Articular chondrocyte of knee joint (primary cell): ENCODE measurements at places on chromosomes 2 and 18. TPM values are rescaled to one million over a fixed set of nuclear protein-coding genes. Genes with fewer than 3 reads are reported as not detected.

Gene DPYSL5
- not detected in 2 replicates for total RNA-seq

Gene RAX
- not detected in 2 replicates for total RNA-seq

Gene CWC22
- total RNA-seq, result 35.7 and 45.7 TPM in 2 replicates

Gene GLS
- total RNA-seq, result 513 and 659 TPM in 2 replicates

Gene PSMD14
- total RNA-seq, result 72.3 and 73.2 TPM in 2 replicates

Gene MRPL44
- total RNA-seq, result 40.1 and 44.9 TPM in 2 replicates

Gene GCKR
- total RNA-seq, result 0.43 and 0.78 TPM in 2 replicates

Gene PAX3
- total RNA-seq, result 0.11 TPM in 1 of 2 replicates, not detected in the other

Gene MPHOSPH10
- total RNA-seq, result 20.5 and 20.9 TPM in 2 replicates

Gene SERPINB11
- not detected in 2 replicates for total RNA-seq

Gene POTEE
- total RNA-seq, result not detected in 2 replicates

Gene TCF23
- under 0.01 TPM in 2 replicates for total RNA-seq

Gene IL1RL1
- total RNA-seq, result 0.39 and 0.65 TPM in 2 replicates

Gene GALNT5
- total RNA-seq, result 59.5 and 82.7 TPM in 2 replicates

Gene COL6A3
- total RNA-seq, result 1,743 and 2,116 TPM in 2 replicates

Gene FAM124B
- total RNA-seq, result 0.13 and 0.22 TPM in 2 replicates

Gene CCDC178
- total RNA-seq, result not detected in 2 replicates

Gene PRSS56
- total RNA-seq, result not detected in 2 replicates

Gene FKBP1B
- total RNA-seq, result 3.5 and 4.1 TPM in 2 replicates

Gene LMAN2L
- total RNA-seq, result 16.9 and 17.1 TPM in 2 replicates

Gene CNDP1
- 0.11 and 0.26 TPM in 2 replicates for total RNA-seq

Gene TMEM247
- not detected in 2 replicates for total RNA-seq

Gene CYP27A1
- 54.0 and 59.7 TPM in 2 replicates for total RNA-seq

Gene VAMP8
- total RNA-seq, result 9.9 and 12.4 TPM in 2 replicates

Gene LRATD1
- under 0.01 and 0.76 TPM in 2 replicates for total RNA-seq

Gene SLC8A1
- 123 and 139 TPM in 2 replicates for total RNA-seq

Gene EMILIN1
- total RNA-seq, result 113 and 123 TPM in 2 replicates

Gene NXPH2
- total RNA-seq, result 0.13 TPM in 1 of 2 replicates, not detected in the other

Gene STAT4
- total RNA-seq, result 21.4 and 22.2 TPM in 2 replicates
